Activated effector memory CD4-positive, alpha-beta T cell treated with Interleukin-2 at 50 U/mL for 16 hours (primary cell): ENCODE measurements at places on chromosomes 16 and 17.

DNA sequence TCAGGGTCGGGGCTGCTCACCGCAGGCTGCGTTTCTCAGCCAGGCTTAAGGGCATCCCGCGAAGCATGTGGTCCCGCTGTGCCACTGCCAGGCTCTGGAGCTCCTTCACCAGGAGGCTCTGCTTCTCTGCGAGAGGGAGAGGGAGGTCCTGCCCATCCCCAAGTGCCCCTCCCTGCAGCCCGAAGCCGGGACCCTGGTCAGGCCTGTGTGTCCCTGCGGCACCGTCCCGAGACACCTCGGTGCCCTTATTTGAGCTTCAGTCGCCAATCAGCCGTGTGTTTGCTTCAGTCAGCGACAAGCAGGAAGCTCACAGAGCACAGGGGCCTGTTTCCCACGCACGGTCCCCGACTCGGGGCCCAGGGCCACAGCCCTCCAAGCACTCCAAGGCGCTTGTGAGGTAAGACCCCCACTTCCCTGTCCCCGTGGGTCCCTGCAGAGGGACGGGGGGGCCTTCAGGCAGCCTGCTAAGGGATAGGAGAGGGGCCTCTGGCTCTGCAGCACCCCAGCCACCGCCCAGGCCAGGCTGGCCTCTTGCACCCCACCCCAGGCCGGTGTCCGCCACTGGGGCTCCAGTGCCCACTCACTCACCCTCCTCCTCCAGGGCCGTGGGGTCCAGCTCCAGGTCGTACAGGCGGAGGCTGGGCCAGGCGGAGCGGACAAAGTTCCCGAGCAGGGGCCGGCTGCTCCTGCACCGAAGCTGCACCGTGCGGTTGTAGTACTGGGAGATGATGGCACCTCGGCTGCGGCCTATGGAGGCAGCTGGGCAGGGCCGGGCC lies 3.2 kb downstream of the TMC6 start:
- DNase-seq, result peak; percentile 32

- no peak for DNase-seq
Observed at GRCh38 chr16:81429045-81429521, 15.5 kb upstream of the CMIP start.

- no peak for DNase-seq
Observed at GRCh38 chr17:59038734-59039133, 67.9 kb downstream of the TRIM37 start.

GRCh38 chr16:29000019-29000418 lies 15.2 kb downstream of the LAT start:
- DNase-seq, result no peak

- DNase-seq, result no peak
Observed at GRCh38 chr17:77194179-77194578, 53.4 kb downstream of the SEC14L1 start.

GRCh38 chr16:78778101-78779004 lies 678.9 kb downstream of the WWOX start:
- no peak for DNase-seq

- DNase-seq, result no peak
Observed at GRCh38 chr16:47734987-47735594, 274.0 kb downstream of the PHKB start.

GRCh38 chr16:84648595-84649510 lies 542 bp downstream of the KLHL36 start:
- peak; percentile 34 for DNase-seq
